ENCODE measurements at places on chromosomes 4 and X.

GRCh38 chrX:21747558-21747957, 10.4 kb downstream of the SMPX start:
- no peak for DNase-seq

DNA sequence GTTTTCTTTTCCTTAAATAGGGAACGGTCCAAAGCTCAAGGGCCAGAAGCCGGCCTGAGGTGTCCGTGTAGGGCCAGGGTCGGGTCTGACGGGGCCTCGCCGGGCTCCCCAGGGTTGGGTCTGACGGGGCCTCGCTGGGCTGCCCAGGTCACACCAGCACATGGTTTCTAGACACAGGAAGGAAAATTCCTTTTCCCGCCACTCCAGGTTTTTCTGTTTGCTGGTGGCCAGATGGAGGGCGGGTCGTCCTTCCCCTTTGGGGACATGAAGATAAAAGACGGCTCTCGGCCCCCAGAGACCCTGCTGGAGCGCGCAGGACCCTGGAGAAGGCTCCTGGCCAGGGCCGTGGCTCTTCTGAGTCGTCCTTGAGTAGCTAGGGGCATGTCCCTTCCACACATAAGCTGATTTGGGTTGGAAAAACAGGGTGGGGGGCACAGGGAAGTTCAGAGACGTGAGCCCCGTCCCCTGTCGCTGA, 35.1 kb downstream of the PIGG start:
- DNase-seq: no peak

DNA sequence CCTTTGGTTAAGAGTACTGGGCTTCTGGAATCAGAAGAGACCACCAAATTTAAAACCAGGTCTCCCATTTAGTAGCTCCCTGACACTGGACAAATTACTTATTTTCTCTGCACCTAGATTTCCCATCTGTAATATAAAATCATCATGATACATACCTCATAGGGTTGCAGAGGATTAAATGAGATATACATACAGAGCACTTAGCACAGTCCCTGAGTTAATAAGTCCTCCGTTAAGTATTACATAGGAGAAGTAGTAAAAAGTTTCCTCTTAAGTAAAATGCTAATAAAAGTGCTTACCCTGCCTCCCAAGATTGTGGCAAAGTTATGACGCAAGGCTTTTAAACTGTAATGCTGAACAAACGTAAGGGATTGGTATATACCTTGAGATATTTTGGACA, 539 bp upstream of the CHIC1 start:
- no peak for DNase-seq

- DNase-seq: no peak
Observed at GRCh38 chr4:1802720-1803522, 9.8 kb downstream of the FGFR3 start.

DNA sequence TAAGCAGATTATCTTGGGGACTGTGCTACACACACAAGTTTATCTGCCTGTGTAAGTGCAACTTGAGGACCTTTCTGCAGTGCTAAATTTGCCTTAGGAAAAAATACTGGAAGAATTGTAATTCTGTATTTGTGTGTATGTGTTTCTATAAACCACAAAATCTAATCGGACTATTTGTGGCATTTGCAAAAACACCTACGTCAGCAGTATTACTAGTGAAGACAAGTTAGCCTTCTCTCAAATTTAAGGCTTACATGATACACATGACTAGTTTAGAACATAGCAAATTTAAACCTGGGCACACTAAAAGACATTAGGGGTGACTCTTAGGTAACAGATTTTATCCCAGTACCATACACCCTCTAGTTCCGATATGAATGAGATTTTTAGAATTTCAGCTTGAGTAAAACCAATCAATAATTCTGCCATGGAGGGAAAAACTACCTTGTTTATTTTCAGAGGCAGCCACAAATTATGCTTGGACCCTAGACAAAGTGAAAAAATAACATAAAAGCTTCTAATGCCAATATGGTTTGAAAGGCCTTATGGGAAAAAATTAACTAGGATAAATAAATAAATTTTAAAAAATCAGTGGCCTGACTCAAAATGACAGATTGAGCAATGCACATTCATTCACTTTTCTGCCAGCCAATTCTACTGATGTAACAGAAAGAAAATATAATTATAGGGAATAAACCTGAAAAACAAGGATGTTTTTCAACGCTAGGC, 176.4 kb downstream of the SNCA start:
- no peak for DNase-seq

Data from CD4-positive, alpha-beta T cell treated with Interleukin-6 at 100 ng/mL for 8 hours (primary cell).